ENCODE measurements at places on chromosomes 12 and 14.
A peak's percentile ranks its signal among the peaks of the same experiment; 100 is the strongest.

DNA sequence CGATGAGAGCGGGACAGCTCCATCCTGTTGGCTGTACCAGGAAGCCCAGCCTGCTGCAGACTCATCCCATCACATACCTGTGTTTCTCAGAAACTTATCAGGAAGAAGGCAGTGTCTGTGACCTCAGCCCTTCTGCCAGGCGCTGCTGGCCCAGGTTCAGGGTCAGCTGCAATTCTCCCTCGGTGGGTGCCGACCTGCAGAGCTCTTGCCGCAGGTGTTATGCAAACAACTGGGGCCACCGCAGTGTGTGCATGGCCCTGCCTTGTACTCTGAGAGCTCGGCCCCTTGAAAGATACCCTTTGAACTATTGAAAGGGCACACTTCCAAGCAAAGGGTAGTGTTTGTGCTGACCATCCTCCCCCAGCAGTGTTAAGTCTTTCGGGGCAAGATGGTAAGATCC lies 322.2 kb upstream of the DIO3 start:
- no peak for DNase-seq

- no peak for DNase-seq
These were observed 32.6 kb downstream of the PPP2R5E start for GRCh38 chr14:63510538-63510937.

GRCh38 chr12:27616356-27617142 lies 79.7 kb upstream of the REP15 start:
- DNase-seq: no peak

GRCh38 chr12:32739279-32739678 lies 16.4 kb downstream of the YARS2 start:
- DNase-seq: no peak

GRCh38 chr14:56630707-56631106 lies 51.1 kb downstream of the TMEM260 start:
- DNase-seq: no peak

DNA sequence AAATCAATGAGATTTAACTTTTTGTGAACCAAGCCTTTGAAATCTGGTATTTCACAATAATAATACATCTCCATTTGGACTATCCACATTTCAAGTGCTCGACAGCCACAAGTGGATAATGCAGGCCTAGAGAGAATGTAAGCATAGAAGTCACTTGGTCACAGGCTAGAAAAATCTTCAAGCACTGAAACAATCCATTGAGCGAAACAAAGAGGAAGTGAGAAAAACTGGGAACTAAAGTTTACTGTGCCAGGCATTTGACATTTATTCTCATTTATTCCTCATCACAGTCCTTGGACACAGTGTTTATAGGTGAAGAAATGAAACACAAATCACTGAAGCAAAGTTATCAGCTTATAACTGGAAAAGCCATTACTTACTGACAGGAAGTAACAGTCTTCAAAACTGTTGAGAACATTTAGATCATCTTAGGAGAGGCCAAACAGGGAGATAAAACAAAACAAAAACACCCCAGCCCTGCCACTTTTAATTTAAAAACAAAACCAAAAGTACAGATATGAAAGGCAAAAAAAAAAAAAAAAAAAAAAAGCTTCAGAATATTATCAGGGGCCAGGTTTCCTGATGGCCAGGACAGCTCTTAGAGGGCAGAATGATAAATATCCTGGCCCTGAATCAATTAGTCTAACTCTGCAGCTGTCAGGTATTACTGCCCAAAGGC lies 29.2 kb downstream of the GNS start:
- DNase-seq: no peak

- DNase-seq: no peak
These were observed 20.4 kb downstream of the MAP3K9 start for GRCh38 chr14:70788898-70789297.

GRCh38 chr12:52645982-52646381 lies 6.0 kb downstream of the KRT2 start:
- DNase-seq: peak; percentile 19

DNA sequence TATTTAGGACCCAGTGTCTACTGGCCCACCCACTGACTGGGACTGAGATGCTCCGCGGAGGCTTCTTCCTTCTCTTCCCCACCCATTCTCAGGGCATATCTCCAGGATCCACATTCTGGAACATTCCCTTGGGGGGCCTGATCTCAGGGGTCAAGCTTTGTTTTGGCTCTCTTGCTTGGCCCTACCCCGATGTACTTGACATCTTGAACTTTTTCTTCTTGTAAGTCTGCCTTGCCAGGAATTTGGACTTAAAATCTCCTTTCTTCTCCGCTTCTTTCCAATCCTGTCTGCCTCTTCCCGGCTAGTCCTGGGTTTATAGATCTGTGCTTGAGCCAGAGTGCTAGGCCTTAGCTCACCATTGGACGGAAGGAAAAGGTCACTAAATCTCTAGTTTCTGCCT lies 22.1 kb downstream of the DACT1 start:
- DNase-seq: no peak

DNA sequence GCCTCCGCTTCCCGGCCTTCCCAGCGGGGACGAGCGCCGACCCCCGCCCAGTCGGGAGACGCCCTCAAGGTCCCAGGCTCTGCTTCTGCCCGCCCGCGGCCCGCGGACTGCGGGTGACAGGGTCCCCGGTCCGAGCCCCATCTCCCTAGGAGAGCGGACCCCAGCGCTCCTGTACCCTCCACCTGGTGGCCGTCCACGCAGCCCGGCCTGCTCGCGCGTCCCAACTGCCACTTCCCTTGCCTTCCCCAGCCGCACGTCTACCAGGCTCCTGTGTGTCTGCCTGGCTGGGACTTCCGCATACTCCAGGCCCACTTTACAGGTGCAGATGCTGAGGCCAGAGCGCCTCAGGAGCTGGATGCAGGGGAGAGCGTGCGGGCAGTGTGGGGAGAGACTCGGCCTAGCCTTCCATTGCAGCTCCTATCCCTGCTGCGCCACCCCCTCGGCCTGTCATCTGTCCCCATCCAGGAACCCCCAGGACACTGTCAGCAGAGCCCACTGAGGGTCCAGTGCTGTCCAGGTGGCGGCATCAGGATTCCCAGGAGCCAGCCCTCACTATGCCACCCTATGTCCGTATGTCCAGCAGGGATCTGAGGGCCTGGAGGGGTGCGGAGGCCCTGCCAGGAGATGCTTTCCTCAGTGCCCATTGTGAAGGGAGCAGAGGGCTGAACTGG lies 8.0 kb upstream of the ANKRD9 start:
- DNase-seq: peak; percentile 60

DNA sequence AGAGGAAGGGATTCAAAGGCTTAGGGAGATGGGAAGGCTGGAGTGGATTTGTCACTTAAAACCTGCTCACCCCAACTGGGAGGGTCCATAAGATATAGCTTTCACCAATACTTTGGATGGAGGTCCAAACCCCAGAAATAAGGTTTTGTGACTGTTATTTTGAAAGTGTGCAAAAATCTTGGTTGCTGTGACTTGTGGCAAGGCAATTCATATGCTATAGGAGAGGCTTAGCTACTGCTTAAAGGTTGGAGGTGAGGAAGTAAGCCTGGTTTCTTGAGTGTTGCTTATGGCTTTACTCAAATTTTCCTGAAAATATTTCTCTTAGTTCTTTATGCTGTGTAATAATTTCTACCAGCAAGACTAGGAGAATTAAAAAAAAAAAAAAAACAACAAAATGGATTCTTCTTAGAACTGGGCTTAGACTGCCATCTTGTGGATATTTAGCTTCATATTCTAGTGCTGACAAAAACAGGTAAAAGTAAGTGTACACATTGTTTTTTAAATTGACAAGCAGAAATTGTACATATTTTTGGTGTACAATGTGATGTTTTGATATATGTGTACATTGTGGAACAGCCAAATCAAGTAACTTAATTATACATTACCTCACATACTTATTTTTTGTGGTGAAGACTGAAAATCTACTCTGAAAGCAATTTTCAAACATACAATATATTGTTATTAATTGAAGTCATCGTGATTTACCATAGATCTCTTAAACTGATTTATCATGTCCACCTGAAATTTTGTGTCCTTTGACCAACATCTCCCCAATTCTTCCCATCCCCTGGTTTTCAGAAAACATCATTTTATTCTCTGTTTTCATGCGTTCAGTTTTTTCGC lies 23.0 kb downstream of the PDE6H start:
- no peak for DNase-seq

GRCh38 chr14:34219661-34220377 lies 242.2 kb downstream of the SPTSSA start:
- DNase-seq: no peak

GRCh38 chr12:106179086-106179485 lies 40.3 kb upstream of the NUAK1 start:
- no peak for DNase-seq

DNA sequence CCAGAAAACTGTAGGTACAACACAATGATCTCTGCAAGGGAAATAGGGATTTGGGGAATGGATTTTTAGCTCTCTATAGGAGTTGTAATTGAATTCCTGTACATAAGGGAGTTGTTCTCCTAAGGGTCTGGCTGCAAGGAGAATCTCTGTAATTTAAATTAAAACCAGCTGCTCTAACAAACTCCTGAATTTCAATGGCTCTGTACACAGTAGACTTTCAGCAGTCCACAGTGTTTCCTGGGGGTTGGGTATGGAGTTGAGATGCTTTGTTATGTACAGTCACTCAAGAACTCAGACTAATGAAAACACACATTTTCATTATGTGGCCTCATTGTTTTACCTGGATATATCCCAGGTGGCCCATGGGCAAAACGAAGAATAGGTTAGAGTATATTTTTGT lies 93.2 kb downstream of the NAV3 start:
- no peak for DNase-seq

GRCh38 chr12:84603484-84604248 lies 308.9 kb downstream of the SLC6A15 start:
- DNase-seq: no peak

DNA sequence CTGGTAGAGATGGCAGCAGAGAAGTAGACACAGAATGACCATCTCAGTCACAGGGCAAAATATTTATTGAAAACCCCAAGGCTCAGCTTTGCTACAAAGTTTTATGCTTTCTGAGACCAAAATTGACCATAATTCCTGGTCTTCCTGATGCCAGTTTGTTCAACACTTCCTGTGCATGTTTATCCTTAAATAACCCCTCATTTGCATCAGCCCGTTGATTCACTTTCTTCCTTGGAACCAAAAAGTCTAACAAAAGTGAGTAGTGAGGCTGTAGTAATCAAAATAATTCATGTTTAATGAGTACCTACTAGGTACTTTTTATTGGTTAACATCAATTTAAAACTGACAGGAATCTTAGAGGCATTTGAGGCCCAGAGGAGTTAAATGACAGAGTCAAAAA lies 51.7 kb downstream of the TRHDE start:
- no peak for DNase-seq

GRCh38 chr12:64085996-64086395 lies 136.1 kb downstream of the KICS2 start:
- no peak for DNase-seq

DNA sequence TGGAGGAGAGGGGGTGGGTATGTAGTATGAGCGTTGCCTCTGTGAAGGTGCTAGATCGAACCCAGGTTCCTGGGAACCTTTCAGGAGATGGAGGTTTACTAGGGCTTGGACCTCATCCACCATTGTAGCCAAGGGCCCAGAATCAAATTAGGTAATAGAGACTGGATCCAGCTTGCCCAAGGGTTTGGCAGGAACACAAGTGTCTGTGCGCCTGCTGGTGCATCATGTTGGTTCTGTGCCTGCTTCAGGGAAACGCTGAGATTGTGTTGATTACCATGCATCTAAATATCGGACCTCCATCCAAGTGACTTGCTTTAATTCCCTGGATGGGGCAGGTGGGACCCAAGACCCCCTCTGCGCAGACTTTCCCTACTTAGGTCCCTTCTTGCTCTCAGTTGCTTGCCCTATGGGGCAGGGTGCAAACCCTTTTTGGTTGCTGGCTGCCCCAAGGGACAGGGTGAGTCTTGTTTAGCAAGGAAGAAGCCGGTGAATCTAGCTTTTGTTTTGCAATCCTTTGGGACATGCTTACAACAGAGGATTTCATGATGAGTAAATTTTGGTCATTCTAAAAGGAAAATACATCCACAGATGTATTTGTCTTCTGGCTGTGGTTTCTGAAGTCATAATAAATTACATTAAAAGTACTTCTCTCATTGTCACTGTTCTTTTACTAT lies 189.8 kb upstream of the PRICKLE1 start:
- no peak for DNase-seq

DNA sequence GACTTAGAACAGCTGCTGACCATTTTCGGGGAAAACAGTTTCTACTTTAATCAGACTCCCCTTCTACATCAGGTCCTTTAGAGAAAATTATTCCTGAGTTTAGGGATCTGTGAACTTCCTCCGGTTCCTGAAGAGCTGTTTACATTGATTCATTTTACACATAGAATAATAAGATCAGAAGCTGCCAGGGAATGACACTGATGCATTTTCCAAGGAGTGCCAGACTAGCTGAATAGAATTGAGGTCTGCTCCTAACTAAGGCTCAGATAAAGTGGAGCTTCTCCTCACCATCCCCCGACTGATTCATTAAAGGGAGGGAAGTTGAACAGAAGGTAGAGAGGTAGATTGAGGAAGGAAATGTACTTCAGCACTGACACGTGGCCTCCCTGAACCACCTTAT lies 41.9 kb upstream of the PSMA6 start:
- DNase-seq: no peak

GRCh38 chr12:124592050-124592449 lies 24.6 kb upstream of the NCOR2 start:
- no peak for DNase-seq

DNA sequence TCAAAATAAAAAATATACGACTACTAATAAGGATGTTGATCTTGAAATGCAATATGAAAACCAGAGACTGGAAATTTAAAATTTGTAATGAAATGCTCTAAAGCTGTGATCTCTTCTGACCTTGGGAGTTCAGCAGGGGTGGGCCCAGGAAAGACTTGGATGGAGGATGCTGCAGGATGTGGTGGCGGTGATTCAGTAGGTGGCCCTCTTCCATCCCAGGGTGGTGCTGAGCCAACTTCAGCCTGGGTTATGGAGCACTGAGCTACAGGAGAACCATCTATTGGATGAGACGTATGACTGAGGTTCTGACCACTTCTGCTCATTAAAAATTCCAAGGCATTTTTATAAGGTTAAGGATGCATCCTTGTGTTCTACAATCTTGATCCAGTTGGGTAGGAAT lies 6.9 kb upstream of the PDE3A start:
- no peak for DNase-seq

GRCh38 chr12:131637986-131638385 lies 72.9 kb upstream of the SFSWAP start:
- DNase-seq: no peak

GRCh38 chr14:100900837-100901390 lies 2.6 kb downstream of the RTL1 start:
- peak; percentile 76 for DNase-seq

GRCh38 chr14:76305268-76305826 lies 70.6 kb upstream of the ESRRB start:
- peak; percentile 20 for DNase-seq

Measured in H9 (cell line).